ENCODE measurements at places on chromosomes 2 and 18.

DNA sequence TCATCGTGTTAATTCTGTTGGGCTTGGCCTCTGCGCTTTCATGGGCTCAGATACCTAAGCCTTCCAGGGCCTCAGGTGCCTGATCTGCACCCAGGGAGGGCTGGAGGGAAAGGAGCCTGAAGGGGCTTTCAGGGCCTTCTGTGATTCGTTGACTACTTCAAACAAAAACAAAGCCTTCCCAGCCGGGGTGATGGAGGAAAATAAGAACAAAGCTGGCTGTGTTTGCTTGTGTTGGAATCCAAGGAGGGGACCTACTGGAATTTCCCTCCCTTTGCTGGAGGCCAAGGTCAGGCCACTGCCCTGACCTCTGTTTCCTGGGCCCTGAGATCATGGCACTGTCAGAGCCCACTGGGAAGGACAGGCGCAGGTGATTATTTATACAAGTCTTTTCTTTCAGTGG, 135.3 kb downstream of the KLHL29 start:
- DNase-seq, result no peak

DNA sequence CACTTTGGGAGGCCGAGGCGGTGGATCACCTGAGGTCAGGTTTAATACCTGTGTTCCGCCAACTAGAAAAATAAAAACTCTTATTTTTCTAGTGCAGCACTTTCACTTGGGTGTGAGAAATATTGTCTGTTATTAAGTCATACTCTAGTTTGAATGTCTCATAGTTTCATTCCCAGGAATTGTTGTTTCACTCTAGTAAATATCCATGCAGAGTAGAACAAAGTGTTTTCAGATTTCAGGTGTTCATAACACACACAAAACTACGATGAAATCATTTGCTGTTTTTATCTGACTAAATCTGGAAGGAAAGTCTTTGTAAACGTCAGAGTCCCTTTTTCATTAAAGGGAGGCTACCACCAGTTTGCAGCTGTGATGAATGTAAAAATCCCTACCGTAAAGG, 4.0 kb downstream of the FAM117B start:
- DNase-seq, result no peak

DNA sequence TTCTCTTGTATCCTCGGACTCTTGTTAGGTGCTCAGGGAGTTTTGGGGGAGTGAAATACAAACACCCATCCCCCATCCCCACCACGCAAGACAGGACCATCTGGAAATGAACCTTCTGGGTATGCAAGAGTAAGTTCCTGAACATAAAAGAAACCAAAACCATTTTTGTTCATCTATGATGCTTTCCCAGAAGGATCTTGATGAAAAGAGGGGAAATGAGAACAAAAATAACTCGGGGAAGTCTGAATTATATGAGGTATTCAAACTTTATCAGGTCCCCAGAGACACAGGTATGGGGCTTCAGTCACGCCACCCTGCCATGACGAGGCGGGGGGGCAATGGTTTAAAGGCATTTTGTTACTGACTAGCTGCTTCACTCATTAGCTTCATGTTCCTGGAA, 68.6 kb upstream of the DNMT3A start:
- no peak for DNase-seq

GRCh38 chr18:5456577-5457461, 87.0 kb downstream of the EPB41L3 start:
- DNase-seq, result no peak

- DNase-seq, result no peak
Observed at GRCh38 chr2:163647300-163647699, 88.5 kb downstream of the FIGN start.

GRCh38 chr2:199875400-199875799, 24.4 kb upstream of the FTCDNL1 start:
- no peak for DNase-seq

GRCh38 chr18:52694804-52695203, 354.8 kb downstream of the DCC start:
- no peak for DNase-seq

DNA sequence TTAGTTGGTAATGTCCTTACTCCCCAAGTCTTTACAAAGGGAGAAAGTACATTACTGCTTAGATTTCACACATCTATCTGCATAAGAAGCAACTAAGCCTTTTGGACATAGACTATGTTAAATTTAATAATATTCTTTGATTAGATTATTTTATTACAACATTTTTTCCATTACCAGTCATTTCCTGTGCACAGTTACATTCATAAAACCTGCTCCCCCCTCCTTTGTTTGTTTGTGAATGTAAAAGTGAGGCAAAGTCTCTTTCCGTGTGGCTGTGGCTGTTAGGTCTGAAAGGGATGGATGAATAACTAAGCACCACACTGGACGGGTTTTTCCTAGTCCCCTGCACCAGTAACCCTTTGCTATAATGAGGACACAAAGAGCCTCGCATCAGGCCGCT, 9.6 kb downstream of the PTGR3 start:
- DNase-seq, result no peak

DNA sequence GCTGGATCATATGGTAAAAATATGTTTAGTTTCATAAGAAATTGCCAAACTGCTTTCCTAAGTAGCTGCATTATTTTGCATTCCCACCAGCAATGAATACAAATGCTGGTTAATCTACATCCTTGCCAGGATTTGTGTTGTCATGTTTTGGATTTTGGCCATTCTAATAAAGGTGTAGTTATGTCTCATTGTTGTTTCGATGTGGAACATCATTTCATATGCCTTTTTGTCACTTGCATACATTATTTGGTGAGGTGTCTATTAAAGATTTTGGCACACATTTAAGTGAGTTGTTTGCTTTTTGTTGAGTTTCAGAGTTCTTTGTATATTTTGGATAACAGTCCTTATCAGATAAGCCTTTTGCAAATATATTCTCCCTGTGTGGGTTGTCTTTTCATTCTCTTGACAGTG, 299.2 kb upstream of the TFPI start:
- DNase-seq, result no peak

- no peak for DNase-seq
Observed at GRCh38 chr2:98473995-98474780, 29.5 kb downstream of the INPP4A start.

DNA sequence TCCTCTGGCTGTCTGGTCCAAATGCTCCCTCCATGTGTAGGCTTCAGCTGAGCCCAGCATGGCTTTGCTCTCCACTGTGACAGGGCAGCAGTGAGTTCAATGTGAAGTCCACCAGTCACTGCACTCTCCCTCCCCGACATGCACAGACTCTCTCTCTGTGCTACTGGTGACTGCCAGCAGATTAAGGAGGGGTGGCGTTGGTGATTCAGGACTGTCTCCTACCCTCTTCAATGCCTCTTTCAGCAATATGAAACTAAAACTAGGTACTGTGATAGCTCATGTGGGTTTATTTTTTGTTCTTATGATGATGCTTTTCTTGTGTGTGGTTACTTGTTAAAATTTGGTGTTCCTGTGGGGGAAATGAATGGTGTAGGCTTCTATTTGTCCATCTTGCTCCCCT, 201.0 kb upstream of the RBMS1 start:
- no peak for DNase-seq

GRCh38 chr18:13416208-13416607, 197.6 kb downstream of the LDLRAD4 start:
- DNase-seq, result no peak

DNA sequence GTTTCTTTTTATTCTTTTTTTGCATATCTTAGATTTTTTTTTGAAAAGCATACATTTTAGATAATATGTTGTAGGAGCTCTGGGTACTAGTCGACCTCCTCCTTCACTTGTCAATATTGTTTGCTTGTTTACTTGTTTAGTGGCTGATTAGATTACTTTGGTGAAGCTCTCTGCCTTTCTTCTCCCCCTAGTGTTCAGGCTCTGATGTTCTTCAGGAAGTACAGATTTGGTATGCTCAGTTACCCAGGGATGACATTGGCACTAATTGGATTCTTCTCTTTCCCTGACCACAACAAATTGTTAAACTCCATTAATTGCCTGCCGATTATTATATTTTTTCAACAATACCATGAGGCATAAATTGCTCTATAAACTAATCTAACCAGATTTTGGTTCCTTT, 491.2 kb downstream of the SUCLG1 start:
- DNase-seq, result no peak

GRCh38 chr18:71665131-71665530, 879.0 kb downstream of the CBLN2 start:
- DNase-seq, result no peak

DNA sequence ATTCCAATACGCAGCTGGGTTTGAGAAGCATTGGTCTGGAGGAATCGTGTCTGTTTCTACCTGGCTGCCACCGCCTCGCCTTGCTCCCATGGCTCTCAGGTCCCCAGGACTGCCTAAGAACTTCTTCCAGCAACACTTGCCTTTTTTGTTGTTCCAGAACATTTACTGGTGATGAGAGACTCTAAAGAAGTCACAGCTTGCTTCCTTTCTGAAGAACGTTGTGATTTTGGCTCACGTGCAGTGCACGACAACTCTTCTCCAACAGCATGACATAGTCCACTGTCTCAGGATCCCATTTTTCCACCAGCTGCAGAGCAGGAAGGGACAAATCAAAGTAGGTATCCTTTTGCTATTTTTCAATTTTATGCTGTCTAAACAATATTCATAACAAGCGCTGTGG, 940.9 kb downstream of the SLC4A3 start:
- no peak for DNase-seq

DNA sequence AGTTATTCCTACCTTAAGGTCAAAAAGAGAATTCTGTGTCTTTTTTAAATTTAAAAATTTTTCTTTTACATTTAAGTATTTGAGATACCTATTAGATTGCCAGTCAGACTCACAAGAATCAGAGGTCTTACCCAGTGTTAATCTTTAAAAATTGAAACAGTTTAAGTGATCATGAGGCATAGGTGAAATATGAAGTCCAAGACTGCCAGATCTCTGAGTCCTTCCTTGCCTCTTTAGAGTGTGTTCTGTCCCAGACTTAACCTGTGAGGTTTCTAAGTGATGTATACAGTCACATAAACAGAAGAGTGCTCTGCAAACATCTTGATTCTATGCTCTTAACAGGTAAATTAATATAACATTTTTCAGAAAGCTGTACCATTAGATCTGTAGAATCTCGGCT, 40.6 kb downstream of the ACTR3 start:
- DNase-seq, result no peak

DNA sequence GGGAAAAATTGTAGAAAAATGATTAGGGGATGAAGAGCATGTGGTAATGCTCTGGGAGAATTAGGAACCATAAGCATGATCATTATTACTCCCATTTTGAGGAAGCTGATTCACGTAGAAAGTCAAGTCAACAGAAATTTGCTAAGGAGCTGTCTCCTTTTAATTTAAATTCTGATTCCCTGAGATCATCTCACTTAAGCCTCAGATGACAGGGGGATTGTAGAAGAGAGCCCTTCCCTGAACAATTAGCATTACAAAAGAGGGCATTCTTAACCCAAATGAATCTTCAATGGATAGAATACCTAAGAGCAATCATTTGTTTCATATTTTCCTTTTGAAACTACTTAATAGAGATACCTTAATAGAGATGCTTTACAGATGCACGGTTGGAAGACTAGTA, 267.9 kb downstream of the NYAP2 start:
- DNase-seq, result no peak

DNA sequence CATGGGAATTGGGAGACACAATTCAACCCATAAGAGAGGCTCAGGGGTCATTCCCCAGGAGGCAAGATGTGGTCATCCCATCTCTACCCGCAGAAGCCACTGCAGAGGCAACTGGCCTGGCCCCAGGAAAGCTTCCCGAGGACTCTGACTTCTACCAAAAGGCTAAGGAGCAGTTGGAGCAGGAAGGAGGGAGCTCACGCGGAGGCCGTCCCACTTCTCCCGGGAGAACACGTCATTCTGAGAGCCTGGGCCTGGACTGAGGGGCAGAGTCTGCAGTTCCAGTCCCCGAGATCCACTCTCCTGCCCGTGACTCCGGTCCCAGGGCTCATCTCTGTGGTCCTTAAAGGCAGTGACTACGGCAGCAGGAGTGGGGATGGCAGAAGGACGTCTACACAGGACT, 69.0 kb upstream of the TAF1B start:
- no peak for DNase-seq

- DNase-seq, result no peak
Observed at GRCh38 chr2:53933329-53933728, 37.5 kb downstream of the PSME4 start.

- DNase-seq, result peak; percentile 45
Observed at GRCh38 chr2:205766779-205767359, 84.6 kb downstream of the NRP2 start.

- no peak for DNase-seq
Observed at GRCh38 chr2:42838133-42838532, 45.8 kb upstream of the HAAO start.

- no peak for DNase-seq
Observed at GRCh38 chr18:10950876-10951630, 198.3 kb downstream of the PIEZO2 start.

DNA sequence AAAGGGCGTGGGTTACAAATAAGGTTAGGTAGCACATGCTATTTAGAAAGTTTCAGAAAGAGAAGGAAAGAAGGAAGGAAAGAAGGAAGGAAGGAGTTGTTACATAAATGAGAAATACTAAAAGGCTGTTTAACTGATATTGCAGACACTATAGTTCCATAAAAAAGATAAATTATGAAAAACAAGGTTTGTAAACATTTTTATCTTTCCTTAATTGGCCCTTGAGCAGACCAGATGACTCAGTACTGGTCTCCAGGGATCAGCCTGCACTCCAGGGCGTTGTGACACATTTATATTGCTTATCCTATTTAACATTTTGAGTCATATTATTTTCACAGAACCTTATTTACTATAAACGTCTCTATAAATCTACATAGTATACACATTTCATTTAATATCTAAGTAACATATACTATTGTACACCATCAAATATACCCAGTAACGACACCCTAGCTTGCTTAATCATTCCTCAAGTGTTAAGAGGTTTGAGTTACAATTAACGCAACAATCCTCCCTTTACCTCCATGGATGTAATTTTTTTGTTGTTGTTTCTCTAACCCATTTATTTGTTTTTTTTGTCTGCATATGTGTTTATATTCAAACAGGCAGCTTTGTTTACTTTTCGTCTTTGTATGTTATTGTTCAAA, 2.8 kb upstream of the RAB31 start:
- no peak for DNase-seq

DNA sequence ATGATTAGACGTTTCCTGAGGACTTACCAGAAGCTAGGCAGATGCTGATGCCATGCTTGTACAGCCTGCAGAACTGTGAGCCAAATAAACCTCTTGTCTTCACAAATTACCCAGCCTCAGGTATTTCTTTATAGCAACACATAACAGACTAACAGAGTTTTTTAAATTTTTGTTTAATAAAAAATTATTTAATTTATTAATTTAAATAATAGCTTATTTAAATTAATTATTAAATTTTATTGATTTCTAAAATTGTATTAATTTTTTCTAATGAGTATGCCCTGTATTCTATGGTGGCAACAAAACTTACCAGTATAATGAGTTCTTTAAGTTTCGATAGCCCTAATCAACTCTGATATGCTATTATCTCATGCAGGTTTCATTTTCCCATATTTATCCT, 259.8 kb downstream of the IKZF2 start:
- DNase-seq, result no peak

- DNase-seq, result no peak
Observed at GRCh38 chr2:205403244-205403825, 279.0 kb upstream of the NRP2 start.

- DNase-seq, result no peak
Observed at GRCh38 chr2:64888591-64889309, 100.4 kb upstream of the SLC1A4 start.

GRCh38 chr18:3713166-3713565, 263.2 kb downstream of the TGIF1 start:
- DNase-seq, result no peak

- DNase-seq, result no peak
Observed at GRCh38 chr2:69683170-69683971, 39.8 kb upstream of the AAK1 start.

- DNase-seq, result no peak
Observed at GRCh38 chr2:159256159-159256558, 30.3 kb downstream of the WDSUB1 start.

Data from activated CD4-positive, alpha-beta T cell treated with anti-CD3 and anti-CD28 coated beads for 4 hours (primary cell).